GM12865 (cell line): ENCODE measurements at places on chromosomes 4 and X.

- DNase-seq = no peak
Observed at GRCh38 chrX:70001708-70002341, 47.9 kb downstream of the AWAT2 start.

GRCh38 chrX:9871701-9872268 is 85.6 kb downstream of the SHROOM2 start:
- no peak for DNase-seq

GRCh38 chr4:88522702-88523324 is 763 bp downstream of the PYURF start:
- peak; percentile 55 for DNase-seq

GRCh38 chr4:145679991-145680455 is at the start of gene C4orf51:
C4orf51 (plus strand) TSS chr4:145680146; CDS start chr4:145680204, 58 bp downstream.
- DNase-seq = no peak
